ENCODE measurements at places on chromosomes 7 and 10.

- DNase-seq = no peak
Observed at GRCh38 chr10:15433850-15434537, 62.9 kb upstream of the FAM171A1 start.

DNA sequence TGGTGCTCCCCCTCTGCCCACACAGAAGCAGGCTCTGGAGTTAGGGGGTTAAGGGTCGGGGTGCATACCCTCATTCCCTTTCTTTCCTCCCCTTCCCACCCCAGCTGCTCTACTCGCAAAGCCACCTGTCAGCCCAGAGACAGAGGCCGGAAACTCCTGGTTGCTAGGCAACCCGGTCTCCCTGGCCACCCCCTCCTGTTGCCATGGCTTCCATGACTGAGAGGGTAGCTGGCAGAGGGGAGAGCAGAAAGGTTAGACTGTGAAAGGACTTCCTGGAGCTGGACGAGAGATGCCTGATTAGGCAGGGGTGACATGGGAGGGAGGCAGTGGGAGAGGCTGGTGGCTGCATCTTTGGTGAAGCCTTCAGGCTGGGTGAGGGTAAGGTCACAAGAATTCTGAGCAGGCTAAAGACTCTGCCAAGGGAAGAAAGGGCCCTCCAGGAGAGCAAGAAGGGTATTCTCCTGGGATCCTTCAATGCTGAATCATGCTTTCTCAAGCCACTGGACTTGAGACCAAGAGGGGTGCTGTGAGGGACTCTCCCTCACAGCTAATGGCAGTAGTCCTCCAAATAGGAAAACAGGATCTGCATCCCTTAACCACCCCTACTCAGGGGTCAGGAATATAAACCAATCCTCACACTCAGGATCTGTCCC lies 5.4 kb downstream of the PSD start:
- DNase-seq = no peak

DNA sequence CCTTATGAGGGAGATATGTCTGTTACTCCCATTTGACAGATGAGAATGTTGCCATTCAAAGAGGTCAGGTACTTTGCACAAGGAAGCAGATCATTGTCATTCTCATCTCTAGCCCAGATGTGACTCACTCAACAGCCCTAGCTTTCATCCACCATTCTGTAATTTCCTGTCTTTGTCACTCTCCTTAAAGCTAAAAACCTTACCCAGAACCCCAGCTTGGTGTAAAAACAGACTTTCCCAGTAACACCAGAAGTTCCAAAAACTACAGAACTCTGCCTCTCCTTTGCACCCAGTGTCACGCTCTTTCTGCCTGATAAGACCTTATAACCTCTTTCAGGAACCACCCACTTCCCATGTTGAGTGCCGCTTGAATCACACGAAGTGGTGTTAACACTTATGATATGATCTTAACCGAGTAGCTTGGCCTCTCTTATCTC lies 89.1 kb upstream of the SP4 start:
- DNase-seq = peak; percentile 42

- DNase-seq = no peak
Observed at GRCh38 chr7:55156919-55157763, 138.3 kb downstream of the EGFR start.

DNA sequence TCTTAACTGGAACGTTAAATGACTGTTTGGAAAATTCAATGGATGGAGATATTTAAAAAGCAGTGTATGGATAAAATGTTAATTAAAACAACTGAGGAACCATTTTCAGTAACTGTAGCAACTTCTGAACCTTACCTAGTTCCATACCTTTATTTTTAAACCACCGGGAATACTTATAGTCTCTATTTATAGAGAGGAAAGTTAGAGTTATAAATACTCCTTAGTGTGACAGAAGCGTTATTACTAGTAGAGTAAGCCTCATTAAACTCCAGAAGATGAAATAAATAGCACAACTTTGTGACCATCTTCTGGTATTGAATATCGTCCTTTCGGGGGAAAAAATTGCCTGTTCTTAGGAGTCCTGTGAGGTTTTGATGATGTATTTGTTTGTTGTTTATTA lies 114.9 kb downstream of the LCOR start:
- DNase-seq = no peak

DNA sequence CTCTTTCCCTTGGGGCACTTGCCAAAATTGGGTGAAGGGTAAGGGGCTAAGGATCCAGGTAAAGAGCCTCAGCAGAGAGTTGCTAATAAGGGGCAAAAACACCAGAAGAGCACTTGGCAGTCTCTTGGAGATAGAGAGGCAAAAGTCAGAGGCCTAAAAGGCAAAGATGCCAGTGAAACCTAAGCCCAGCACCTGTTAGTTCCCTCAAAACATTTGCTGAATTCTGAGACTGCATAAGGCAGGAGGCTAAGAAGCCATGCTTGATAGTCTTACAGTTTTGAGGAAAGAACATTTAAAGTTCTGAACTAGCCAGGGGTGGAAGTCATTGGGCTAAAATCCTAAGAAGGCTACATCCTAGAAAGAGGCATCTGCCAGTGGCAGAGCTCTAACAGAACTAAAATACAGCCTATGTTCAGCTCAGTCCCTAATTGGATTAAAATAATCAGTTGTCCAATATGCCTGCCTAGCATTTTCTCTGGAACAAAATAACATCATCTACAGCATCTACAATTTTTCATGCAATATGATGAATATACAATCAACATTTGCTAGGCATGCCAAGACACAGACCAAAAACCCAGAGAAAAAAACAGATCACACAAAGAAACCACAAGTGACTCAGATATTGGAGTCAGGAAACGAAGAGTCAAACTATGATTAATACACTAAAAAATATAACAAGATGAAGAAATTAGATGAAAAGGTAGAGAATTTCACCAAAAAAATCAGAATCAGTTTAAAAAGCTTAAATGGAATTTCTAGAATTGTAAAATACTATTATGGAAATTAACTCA lies 7.7 kb downstream of the HTR7 start:
- DNase-seq = no peak

DNA sequence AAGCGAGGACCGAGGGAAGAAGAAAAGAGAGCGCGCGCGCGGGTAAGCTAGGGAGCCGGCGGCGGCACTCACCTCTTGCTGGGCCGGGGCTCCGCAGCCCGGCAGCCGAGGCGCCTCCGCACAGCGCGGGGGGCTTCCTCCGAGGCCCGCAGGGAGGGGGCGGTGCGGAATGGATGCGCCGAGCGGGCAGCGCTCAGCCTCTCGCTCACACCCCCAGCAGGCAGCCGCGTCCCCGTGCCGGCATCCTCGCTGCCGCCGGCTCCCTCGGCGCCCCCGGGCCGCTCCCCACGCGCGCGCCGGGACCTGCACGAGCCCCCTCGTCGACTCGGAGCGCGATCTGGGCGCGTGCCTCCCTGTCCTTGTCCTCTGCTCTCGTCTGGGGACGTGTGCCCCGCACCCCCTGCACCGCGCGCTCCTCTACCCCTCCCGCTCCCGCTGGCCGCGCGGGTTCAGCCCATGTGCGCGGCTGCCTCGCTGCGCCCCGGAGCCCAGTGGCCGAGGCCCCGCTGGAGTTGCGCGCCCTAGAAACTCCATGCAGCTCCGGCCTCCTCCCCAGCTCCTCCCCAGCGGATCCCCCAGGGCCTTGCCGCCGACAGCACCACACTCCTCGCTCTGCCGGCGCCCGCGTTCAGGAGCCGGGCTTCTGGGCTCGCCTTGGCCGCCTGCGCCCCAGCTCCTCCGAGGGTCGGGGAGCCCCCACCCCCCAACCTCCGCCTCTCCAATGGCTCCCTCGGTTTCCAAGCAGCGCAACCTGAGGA lies 75.3 kb downstream of the CALN1 start:
- DNase-seq = no peak

- no peak for DNase-seq
Observed at GRCh38 chr7:48101352-48101751, 12.3 kb downstream of the UPP1 start.

DNA sequence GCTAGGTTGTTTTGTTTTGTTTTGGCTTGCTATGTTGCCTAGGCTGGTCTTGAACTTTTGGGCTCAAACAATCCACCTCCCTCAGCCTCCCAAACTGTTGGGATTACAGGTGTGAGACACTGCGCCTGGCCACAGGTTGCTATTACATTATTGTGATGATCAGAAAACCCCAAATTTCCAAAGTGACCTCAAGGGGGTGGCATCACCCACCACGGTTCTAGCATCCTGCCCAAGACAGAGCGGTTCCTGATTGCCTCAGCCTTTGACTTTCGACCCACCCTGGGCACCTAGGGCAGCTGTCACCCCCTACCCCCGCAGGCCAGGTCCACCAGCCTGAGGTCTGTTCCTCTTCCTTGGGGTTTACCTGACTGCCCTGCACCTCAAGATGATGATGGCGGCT lies 28.4 kb downstream of the SBDS start:
- no peak for DNase-seq

GRCh38 chr7:73980206-73980605 lies 47.8 kb upstream of the ELN start:
- DNase-seq = no peak

- no peak for DNase-seq
Observed at GRCh38 chr10:101843032-101844021, at the start of gene KCNIP2. Gene KCNIP2, minus strand, starts transcription at chr10:101843800. Its CDS starts 232 bp downstream, at chr10:101843568.

GRCh38 chr7:37961251-37961650 lies 40.8 kb downstream of the EPDR1 start:
- DNase-seq = no peak

GRCh38 chr7:80135309-80136104 lies 876 bp downstream of the GNAI1 start:
- DNase-seq = peak; percentile 20

DNA sequence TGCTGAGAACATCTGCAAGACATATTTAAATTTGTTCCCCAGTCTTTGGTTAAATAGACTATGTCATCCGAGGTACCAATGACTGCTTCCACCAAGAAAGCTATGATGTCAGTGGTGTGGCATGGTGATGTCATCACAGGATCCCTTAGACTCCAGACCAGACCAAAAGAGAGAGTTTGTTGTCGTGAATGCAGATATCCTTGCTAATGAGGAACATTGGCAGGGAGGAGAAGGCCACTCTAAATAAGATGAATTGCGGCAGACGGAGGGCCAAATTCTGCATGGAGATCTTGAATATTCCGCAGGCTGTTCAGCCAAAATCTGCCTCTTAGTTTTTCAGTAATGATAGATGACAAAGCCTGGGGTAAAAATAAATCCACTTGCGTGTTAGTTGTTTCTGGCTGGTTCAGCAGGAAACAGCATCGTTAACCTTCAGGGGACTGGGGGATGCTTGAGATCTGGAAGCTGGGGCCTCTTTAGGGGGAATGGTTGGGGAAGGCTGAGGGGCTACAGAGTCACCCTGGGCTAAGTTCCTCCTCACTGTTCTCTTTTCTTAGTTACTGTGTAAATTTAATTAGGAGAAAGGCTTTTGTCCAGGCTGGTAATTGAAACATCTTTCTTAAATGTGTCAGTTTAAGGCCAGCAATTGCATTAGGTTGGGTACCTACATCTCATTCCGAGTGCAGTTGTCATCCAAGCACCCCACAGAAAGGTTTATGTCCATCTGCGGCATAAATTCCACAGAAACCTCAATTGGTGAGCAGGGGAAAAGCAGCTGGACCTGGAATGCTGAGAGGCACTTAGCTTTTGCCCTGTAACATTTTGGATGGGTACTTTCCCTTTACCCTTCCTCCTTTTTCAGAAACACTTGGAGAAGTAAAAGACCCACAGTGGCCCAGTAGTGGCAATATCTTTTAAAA lies 11.6 kb upstream of the CAMK1D start:
- DNase-seq = no peak

All from stimulated activated CD8-positive, alpha-beta memory T cell treated with anti-CD3 and anti-CD28 coated beads, Interleukin-2, amount 100 ng/mL, for 48 hours (primary cell).